Cardiac fibroblast (primary cell): ENCODE measurements at places on chromosomes 6 and 20.

DNA sequence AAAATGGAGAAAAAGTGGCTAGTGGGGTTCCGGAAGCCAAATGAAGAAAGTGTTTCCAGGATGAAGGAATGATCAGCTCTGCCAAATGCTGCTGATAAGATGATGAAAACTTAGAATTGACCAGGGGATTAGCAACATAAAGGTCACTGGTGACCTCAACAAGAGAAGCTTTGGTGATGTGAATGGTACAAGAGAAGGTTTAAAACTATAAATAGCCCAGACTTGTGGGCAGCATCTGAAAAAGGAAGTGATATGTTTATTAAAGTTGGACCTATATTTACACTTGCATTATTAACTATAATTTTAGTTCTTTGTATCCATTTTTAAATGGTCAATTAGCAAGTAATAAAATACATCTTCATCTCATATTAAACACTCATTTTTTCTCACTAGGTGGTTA, 45.1 kb downstream of the CGA start:
- no peak for DNase-seq

DNA sequence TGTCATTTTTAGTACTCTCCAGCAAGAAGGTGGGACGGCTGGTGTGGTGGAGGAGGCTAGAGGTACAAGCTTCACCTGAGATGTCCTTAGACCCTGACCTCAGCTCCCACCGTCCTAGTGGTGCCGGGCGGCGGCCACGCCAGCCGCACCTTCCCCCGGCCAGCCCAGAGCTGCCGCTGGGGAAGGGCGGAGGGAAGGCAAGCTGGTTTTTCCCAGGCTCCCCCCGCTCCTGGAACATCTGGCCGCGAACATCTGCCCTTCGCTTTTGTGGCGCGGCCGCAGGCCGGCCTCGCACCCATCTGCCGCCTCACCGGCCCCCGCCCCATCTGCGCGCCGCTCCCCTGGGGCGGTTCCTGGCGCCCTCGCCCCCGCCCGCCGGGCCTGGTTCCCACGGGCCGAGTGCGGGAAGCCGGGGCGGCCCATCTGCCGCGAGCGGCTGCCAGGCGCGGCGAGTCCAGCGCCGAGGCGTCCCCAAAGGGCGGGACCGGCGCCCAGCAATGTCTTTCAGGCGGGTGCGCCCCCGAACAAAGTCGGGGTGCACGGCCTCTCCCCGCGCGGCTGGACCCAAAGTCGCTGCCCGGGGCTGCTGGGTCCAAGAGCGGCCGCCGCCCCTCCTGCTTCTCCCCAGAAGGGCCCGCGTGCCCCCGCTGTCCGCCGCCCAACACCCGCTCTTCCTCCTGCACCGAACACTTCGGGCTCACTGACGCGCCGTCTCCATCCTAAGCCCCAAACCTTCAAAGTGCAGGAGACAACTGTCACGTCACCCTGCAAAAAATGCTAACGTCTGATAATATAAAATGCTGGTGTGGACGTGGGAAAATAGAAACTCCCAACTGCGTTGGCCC, 17.3 kb upstream of the ID1 start:
- DNase-seq, result no peak

DNA sequence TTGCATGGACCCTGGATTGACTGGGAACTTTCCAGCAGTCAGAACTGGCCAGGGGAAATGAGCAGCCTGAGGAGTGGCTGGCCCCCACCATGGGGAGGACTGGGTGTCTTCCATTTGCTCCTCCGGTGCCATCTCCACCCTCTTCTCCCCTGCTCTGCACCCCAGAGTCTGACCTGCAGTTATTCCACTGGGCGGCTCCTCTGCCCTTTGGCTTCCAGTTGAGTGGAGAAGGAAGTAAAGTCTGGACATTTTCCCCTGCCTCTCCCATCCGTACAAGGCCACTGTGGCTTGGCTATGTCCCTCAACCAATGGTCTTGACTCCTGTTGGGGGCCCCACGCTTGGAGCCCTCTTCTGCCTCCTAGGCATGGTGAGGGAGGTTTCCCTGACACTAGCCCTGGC, 47.9 kb upstream of the NEDD9 start:
- DNase-seq, result no peak

DNA sequence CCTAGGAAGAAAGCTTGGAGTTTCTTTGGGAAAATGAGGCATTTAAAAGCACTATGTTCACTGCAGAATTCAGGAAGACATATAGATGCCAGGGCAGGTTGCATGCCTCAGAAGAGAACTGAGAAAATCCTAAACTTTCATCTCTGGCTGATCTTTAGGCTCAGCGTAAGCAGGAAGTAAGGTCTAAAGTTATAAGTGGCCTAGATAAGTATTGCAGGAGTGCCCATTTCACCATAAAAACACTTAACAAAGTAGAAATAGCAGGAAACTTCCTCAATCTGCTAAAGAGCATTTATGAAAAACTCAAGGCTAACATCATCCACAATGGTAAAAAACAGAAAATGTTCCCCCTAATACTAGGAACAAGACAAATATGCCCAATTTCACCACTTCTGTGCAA, 320.3 kb downstream of the BMP2 start:
- no peak for DNase-seq

- peak; percentile 38 for DNase-seq
Observed at GRCh38 chr6:41967312-41968287, 26.0 kb upstream of the CCND3 start.

DNA sequence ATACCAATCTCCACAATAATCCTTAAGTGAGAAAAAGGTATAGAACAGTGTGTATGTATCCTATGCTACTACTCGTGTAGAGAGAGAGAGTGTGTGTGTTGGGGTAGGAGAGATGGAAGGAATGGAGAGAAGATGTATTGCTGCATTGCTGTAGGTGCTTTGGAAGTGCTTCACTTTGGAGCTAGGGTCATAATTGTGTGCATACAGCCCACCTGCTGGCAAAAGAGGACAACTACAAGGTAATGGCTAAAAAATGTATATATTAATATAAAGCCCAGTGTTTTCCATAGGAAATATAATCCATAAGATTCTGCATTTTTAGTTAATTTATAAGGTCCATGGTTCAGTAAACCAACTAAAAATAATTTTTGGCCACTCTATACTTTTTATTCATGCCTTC, 36.1 kb downstream of the SERAC1 start:
- DNase-seq, result peak; percentile 39

DNA sequence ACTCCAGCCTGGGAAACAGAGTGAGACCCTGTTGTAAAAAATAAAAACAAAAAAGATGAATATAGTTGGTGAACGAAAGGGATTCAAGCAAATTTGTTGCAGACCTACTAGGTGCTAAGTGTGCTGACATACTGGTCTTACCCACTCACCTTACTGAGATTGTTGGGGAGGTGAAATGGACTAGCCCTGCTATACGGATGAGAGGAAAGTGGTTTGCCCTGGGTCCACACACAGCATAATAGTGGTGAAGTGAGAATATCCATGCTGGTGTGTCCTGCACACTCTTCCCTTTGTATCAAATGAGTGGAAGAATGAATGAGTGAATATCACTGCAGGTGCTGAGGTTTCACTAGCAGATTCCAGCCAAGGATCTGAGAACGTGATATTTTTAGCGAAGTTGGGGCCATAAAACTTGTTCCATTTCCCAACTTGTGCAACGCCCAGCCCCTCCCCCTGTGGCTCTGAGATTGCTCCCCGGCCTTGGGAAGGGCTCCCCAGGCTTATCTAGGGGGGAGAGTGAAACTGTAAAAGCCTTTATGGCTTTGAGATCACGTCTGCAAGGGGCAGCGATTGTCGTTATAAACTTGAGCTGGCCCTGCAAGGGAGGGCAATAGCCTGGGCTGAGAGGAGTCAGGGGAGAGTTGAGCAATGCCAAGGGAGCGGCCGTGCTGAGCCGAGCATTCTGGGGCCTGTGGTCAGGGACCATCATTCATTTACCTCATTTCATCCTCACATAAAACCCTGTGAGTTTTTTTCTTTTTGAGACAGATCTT, 33.2 kb upstream of the TTPAL start:
- DNase-seq, result no peak

GRCh38 chr20:20664795-20665589, 47.5 kb downstream of the RALGAPA2 start:
- DNase-seq, result peak; percentile 47

GRCh38 chr6:56902641-56903464, 52.1 kb upstream of the BEND6 start:
- DNase-seq, result peak; percentile 82

GRCh38 chr6:30508890-30509736, 19.8 kb downstream of the HLA-E start:
- peak; percentile 63 for DNase-seq

GRCh38 chr6:139540894-139541293, 166.4 kb upstream of the CITED2 start:
- DNase-seq, result no peak

- DNase-seq, result no peak
Observed at GRCh38 chr6:112504621-112505020, 157.5 kb downstream of the RFPL4B start.

GRCh38 chr6:111258010-111258409, 170.7 kb downstream of the SLC16A10 start:
- no peak for DNase-seq

DNA sequence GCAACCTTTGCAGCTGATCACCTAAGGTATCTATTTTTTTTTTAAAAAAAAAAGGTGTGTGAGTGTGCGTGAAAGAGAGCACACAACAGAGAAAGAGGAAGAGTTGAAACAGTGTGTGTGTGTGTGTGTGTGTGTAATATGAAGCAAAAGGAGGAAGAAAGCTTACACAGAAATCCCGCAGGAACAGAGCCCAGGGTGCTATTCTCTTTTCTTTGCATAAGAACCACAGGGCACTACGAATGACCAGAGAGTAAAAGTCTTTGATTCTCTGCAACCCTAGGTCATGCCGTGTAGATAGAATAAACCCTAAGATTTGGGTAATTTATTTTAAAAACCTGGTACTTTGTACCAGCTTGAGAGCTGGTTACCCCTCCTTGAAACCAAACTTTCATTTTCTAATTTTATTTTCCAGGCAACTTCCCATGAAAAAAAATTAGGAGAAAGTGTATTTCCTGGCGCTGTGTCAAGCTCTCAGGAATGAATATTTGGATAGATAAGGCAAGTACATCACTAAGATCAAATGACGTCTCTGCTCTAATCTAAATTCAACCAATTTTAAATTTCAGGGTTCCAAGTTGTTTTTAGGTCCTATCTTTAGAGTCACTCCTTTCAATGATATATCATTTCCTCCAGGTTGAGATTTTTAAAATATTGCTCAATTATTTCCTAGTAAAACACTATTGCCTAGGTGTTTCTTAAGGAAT, 47.9 kb upstream of the ID4 start:
- no peak for DNase-seq

- no peak for DNase-seq
Observed at GRCh38 chr20:46770330-46771194, 61.1 kb downstream of the SLC2A10 start.

- no peak for DNase-seq
Observed at GRCh38 chr6:75620381-75621304, 19.0 kb downstream of the SENP6 start.

- DNase-seq, result no peak
Observed at GRCh38 chr20:12614764-12615163, 394.0 kb upstream of the SPTLC3 start.

- peak; percentile 67 for DNase-seq
Observed at GRCh38 chr6:42013134-42013516, 37.2 kb upstream of the TAF8 start.

GRCh38 chr6:144214622-144215401, 64.5 kb downstream of the STX11 start:
- DNase-seq, result no peak

DNA sequence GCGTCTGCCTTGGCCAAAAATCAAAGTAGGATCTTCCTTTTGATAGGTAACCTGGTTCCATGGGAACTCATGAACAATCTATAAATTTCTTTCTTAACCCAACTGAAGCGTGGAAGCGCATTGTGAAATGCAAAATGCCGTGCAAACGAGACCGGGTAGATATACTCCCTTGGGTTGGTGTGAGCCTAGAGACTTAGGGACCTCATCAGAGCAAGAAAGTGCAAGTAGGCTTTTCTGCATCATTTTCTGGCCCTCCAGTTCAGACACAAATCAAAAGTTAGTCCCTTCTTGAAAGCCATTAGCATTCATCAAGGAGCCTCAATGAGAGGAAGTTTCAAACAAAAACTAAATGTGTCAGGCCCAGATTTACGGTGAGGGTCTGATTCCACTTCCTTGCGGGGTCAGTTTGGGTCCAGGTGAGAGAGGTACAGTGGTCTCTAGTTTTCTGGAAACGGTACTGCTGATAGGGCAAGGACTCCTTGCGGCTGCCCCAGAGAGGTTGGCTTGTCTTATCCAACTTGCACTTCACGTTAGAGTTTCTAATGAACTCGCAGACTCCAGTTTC, 5.3 kb upstream of the ZNF184 start:
- DNase-seq, result peak; percentile 25

DNA sequence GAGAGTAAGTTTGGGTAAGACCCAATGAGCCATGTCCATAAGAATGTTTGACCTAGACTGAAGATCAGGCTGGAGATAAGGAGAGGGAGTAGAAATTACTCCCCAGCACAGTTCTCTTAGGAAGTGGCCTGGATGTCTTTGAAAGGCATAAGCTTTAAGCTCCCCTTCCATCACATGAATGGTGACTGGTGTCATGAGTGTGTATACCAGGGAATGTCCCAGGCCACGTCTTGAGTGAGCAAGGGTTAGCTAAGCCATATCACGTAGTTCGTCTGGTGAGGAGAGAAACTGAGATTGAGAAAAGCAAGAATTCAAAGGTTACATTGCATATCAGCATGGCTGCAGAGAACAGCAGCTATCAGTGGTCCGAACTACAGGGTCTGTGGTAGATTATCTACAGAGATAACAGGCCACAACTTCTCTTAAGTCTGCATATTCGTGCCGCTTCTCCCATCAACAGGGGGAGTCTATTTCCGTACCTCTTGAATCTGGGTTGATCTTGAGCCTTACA, 60.1 kb upstream of the BMP2 start:
- no peak for DNase-seq

DNA sequence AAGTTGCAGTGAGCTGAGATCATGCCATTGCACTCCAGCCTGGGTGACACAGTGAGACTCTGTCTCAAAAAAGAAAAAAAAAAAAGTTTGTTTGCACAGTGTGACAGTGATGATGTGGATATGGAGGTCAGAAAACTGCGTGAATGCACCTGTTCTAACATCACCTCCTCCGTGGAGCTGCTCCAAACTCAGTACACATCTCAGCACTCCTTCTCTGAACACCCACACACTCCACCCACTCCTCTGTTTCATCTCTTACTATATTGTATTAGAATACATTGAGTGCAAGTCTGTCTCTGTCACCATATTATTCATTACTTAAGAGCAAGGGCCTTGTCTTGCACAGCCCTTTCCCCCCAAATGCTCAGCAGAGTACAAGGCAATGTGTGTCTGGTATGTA, 51.5 kb upstream of the ENPP4 start:
- DNase-seq, result no peak

DNA sequence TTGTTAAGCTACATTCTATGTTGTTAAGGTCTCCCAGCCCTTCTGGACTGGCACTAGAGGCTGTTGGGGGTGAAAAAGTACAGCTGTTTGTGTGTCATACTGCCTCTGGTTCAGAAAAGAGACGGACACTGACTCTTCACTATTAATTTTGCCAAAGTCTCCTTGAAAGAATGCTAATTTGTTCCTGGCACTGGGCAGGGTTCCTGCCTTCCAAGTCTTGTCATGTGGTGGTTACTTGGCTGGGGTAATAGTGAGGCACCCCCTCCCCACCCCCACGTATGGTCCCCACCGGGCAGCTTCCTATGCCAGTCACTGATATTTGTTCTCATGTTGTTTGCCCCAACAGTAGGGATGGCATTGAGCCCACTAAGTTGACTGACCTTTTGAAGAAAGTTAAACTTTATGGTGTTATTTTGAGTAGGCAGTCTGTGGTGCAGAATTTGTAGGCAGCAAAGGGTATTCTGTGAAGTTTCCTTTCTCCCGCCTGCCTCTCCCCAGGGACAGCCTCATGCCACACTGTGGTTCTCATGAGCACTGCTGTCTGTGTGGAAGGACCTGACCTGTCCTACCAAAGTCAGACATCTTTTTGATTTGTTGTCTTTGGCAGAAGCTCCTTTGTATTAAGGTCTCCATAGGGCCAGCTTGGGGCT, 8.7 kb downstream of the CDS2 start:
- no peak for DNase-seq
